Vagina (tissue), 2 donors: ENCODE measurements at places on chromosomes 13 and 19.
A peak's percentile ranks its signal among the peaks of the same experiment; 100 is the strongest.

GRCh38 chr19:34171539-34171876 lies 796 bp upstream of the LSM14A start:
- no peak for DNase-seq

DNA sequence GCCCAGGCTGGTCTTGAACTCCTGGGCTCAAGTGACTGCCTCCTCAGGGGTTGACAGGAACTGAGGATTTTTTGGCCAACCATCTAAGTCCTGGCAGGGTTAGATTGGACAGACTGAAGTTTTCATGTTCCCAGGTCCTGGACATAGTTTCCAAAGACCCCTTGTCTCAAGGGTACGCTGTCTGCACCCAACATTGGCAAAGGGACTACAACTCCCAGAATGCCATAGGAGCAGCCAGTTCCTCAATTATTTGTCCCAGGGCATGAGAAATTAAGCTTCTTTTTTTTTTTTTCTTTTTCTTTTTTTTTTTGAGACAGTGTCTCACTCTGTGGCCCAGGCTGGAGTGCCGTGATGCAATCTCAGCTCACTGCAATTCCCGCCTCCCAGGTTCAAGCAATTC lies 6.9 kb downstream of the GYS1 start:
- DNase-seq, result no peak

DNA sequence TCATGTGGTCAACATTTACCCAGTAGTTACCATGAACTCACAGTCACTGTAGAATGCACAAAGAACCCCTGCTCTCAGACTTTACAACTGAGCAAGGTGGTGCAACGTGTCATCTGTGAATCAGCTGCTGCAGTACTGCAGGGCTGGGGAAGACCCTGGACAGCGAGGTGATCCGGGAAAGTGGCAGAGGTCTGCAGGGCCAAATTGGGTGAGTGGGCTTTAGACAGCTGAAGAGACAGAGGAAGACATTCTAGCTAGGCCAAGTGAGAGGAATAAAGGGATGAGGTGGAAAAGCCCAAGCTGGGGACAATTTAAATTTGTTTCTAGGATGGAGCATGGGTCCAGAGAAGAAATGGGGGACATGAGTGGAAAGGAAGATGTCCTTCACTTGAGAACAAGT lies 270.5 kb downstream of the DCLK1 start:
- DNase-seq, result no peak

DNA sequence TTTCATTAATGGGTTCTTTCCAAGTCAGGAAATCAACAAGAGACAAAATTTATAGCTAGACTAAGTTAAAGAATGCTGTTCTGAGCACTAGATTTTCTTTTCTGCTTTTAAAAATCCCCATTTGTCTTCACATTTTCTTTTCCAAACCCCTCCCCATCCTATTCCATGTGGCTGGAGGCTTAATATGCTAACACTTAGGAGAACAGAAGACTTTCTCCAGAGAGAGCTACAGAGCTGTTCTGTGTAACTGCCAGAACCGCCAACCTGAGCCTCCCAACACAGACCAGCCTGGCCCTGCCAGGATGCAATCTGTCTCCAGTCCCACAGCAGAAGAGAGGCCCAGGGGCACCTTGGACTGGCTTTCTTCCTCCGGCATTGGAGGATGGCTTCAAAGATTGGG lies 264.1 kb downstream of the NDFIP2 start:
- no peak for DNase-seq

DNA sequence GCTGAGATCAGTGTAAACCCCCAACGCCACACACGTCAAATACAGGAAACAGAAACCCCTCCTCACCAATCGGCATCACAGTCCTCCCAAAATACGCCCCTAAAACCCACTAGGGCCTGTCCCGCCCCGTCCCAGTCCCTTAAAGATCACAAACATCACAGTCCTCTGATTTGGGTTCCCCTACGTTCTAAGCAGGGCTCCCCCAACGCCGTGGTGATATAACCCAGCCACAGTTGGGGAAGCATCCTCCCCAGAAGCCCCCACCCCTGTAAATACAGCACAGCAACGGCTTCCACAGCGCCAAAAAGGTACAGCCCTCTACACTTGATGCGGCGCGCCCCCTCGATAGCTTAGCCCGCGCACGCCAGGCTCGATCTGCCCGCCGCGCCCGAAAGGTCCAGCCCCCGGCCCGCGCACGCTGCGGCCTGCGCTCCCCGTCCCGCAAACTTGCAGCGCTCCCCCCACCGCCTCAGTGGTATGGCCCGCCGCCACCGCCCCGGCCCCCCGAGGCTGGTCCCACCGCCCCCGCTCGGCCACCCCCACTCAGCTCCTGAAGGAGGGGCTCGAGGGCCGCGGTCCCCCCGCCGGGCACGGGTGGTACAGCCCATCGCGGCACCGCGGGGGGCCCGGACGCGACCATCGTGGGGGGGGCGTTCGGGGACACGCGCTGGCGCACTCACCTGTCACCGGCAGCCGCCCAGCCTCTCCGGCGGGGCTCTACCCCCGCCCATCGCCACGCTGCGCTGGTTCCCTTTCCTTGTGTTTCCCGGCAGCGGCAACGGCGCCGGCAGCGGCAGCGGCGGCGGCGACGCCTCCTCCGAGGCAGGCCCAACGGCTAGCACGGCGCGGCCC lies at the start of gene AKT2:
Gene AKT2, minus strand, starts transcription at position 845 of the 852 bp plus-strand sequence. CDS start 20,078 bp downstream, outside the sequence.
- DNase-seq, result no peak

- no peak for DNase-seq
Measured at GRCh38 chr19:4186087-4186993, 3.9 kb downstream of the ANKRD24 start.

DNA sequence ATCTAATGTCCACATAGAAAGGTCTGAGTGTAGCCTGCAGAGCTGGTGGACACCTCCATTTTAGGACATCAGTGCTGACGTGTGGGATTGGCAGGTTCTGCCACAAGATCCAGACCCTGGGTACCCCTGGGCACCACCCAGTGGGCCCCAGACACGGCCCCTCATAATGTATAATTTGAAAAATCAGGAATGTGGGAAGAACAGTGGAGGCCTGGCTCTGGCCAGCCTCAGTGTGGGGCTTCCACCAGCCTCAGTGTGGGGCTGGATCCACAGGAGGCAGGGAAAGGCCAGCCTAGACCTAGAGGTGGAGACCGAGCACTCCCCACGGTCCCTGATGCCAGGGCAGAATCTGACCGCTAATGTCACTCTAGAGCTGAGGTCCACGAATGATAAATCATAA lies 150.7 kb upstream of the SOX1 start:
- peak; percentile 25 for DNase-seq

DNA sequence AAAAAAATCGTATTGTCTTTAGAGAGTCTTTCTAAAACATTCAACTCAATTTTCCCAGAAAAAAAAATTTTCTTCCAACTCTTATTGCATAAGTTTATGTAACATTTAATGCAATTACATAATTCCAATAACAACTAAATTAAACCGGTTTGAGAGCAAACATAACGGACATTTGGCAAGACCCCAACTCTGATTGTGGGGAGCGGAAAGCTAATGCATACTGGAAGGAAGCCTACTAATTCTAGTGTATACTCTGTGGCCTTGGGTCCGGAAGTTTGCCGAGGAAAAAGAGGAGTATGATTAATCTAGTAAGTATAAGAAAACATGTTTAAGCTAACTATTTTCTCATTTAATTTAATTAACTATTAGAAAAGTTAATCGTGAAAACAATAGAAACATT lies 21.3 kb upstream of the MIR17HG start:
- DNase-seq, result no peak

DNA sequence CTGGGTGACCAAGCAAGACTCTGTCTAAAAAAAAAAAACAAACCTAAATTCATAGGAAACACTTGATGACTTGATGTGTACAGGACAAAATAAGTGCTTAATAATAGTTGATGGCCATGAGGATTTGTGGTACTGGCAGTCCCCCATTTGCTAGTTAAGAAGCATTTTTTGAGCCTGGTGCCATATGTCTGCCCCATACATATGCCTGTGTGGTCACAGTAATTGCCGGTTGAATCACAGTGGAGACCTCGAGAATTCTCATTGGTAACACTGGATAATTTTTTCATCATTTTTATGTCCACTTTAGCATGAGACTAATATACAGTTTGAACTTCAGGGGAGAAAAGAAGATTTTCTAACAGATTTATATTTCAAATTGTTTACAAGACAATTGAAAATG lies 79.2 kb downstream of the LRCH1 start:
- no peak for DNase-seq

- DNase-seq, result no peak
Measured at GRCh38 chr13:22175241-22175640, 504.4 kb downstream of the FGF9 start.

DNA sequence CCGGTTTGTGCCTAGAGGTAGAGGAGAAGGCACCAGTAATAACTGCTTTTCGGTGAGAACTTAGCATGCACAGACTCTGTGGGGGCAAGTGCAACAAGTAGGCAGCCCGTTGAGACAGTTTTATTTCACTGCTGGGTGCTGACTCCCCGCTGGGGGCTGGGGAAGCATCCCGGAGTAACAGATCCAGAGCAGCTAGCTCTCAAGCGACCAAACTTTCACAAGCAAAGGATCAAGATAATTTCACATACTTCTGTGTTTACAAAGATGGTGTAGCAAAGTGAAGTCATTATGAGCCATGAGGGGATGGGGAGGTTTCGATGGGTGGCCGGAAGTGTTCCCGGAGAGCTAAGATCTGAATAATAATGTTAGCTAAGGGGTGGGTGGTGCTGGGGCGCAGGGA lies 2.8 kb downstream of the NACC1 start:
- no peak for DNase-seq

- DNase-seq, result no peak
Measured at GRCh38 chr19:42488783-42489521, 39.3 kb downstream of the CEACAM1 start.

DNA sequence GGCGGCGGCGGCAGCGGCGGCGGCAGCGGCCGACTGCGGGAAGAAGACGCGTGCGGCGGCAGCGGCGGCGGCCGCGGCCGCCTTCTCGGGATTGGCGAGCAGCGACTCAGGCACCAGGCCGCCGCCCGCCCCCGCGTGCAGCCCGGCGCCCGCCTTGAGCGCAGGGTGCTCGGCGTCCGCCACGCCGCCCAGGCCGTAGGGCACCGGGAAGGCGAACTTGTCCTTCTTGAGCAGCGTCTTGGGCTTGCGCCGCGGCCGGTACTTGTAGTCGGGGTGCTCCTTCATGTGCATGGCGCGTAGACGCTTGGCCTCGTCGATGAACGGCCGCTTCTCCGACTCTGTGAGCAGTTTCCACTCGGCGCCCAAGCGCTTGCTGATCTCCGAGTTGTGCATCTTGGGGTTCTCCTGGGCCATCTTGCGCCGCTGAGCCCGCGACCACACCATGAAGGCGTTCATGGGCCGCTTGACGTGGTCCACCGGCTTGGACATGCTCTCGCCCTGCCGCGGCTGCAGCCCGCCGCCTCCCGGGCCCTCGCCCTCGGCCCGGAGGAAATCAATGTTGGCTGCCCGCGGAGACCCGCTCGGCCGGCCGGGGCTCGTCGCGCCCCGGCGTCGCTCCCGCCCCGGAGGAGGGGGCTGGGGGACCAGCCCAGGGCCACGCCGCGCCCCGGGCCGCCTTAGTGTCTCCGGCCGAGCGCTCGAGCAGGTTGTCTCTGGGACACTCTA lies 621 bp downstream of the SOX21 start:
- DNase-seq, result no peak

DNA sequence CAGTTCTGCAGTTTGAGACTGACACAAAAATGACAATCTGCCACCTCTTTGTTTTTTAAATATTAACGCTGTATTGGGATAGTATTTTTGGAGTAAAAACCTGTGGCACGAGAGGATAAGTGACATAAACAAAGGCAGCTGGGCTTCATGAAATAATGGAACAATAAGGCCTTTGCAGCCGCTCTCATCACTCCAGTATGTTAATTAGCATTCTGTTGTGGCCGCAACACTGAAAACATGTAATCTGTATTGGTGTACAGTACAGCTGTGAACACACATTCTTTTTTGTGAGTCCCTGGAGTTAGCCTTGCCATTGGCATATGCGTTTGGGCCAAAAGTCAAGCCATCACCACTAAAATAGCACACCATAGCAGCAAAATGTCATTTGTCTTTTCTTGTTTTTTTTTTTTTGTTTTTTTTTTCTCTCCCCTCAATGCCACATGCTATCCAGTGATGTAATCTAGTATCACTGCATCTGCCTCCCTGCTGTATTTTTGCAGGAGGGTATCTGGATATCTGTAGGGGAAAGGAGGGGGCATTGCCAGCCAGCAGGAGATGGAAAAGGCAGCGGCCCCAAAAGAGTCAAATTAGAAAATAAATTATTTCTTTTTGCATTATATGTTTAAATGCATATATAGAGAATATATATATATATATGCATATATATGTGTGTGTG lies 885 bp upstream of the ZNF536 start:
- no peak for DNase-seq

GRCh38 chr19:46372901-46373490 lies 26.1 kb downstream of the PPP5C start:
- no peak for DNase-seq

DNA sequence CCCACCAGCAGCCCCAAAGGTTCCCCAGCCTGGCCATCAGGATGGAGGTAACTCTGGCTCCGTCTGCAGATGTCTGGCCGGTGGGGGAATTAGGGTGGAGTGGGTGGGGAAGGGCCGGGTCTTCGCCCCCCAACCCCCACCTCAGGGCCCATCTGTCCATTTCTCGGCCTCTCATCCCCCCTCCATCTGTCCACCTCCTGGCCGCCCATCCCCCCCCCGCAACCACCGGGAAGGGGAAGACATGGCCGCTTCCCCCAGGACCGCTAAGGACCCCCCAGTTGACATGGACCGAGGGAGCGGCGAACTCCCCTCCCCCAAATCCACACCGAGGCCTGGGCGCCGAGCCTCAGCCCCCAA lies 793 bp downstream of the LRFN1 start:
- DNase-seq, result no peak

DNA sequence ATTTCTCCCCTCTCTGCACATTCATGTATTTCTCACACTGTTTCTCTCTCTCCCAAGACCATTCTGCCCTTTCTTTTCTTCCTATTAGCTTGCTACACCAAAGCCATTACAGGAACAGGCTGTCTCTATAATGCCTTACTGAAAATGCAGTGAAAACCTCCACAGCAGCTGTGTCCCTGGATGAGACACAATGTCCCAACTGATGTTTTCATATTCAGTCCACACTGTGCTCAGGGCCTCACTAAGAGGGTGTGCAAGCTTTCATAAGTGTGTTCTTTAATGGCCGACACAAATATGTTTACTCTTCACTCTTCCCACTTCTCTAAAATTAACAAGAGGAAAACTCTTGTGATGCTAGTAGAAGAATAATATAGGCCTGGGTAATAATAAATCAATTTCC lies 163.4 kb downstream of the KCTD12 start:
- DNase-seq, result no peak

GRCh38 chr19:10898633-10899032 lies 27.3 kb downstream of the CARM1 start:
- DNase-seq, result no peak
